ENCODE measurements at places on chromosomes 11 and 22. TPM values are rescaled to one million over a fixed set of nuclear protein-coding genes. Genes with fewer than 3 reads are reported as not detected.

DNA sequence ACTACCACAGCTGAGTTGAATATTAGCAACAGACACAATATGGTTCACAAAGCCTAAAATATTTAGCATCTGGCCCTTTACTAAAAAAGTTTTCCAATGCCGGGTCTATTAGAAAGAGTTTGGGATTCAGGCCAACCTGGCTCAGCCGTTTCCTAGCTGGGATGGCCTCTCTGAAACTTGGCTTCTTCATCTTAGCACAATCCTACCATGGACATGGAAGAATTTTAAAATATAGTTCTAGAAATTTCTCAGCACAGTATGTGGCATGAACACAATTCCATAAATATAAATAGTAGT, 103.8 kb downstream of the RRAS2 start:
- ATAC-seq = no peak

DNA sequence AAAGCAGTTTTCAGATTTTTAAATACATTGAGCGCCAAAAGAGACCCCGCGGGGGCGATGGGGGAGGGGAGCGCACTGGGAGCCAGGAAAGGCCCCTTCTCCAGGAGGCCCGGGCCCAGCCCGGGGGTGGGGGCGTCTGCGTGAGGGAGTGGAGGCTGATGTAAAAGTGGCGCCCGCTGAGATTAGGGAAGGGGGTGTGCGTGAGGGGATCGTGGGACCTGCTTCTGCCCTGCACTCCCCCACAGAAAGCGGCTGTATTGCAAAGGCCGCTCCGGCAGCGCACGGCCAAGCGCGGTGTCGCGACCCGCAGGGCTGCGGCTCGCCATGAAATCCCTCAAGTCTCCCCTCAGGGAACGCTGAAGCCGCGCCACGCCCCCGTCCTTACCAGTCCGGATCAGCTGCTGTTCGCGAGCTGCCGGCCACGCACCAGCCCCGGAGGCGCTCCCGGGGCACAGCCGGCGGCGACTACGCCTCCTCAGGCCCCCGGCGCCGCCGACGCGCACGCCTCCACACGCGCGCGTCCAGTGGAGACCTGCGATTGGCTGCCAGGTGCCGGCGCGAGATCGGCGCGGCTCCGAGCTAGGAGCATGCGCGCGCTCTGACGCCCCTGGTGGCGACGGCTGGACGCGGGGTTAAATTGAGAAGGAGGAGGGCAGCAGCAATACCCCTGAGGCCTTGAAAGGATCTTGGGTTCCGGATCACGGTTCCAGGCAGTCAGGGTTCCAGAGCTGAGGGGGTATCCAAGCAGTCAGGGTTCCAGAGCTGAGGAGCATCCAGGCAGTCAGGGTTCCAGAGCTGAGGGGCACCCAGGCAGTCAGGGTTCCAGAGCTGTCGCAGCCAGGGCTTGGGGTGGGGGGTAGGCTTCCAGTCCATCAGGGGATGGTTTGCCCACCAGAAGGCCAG, at the start of gene ZNF280B:
Gene ZNF280B (minus strand): TSS at position 469 of the 903 bp plus-strand sequence. CDS start 19,344 bp downstream, outside the sequence.
- ATAC-seq = peak; percentile 69

DNA sequence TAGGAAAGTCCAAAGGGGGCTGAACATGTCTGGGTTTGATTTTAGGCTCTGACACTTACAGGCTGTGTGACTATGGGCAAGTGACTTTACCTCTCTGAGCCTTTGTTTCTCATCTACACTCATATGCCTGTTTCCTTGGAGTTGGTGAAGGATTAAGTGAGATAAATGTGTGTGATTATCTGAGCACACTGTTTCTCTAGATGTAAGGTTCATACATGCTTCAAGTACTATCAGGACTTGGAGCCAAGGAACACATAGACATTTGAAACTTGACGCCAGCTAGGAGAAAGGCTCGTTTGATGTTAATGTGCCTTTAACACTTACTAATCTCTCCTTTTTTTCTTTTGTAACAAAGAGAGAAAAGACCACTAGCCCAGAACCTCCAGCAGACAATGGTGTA, 9.7 kb downstream of the CRYBB1 start:
- ATAC-seq = no peak

DNA sequence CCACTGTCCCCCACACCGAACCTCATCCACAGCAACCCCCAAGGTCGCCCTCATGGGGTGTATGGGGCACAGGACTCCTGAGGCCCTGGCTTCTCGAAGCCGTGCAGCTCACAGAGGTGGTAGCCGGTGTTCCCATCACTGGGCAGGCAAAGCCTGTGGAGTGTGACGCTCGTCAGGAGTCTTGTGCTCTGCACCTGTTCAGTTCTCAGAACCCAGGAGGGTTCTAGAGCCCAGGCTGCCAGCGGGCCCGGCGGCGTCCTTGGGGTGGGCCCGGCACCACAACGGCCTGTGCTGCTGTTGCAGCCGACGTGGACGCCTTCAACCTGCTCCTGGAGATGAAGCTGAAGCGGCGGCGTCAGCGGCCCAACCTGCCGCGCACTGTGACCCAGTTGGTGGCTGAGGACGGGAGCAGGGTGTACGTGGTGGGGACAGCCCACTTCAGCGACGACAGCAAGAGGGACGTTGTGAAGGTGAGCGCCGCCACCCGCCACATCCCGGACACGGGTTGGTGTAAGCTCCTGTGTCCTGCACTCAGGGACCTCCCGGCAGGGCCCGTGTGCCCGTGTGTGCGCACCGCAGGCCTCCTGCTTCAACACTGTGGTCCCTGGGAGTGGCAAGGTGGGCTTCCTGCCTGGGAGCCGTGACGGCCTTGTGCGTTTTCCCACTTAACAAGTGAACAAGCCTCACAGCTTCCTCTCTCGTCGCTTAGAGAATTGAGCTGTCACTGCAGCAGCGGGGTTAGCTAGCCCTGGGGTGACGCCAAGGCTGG, 6.6 kb upstream of the SELENOO start:
- ATAC-seq = no peak

GRCh38 chr22:39994566-39995392, at the start of gene FAM83F:
Gene FAM83F (plus strand): TSS chr22:39994954. CDS start chr22:39995043, 89 bp downstream.
- ATAC-seq = peak; percentile 79

- no peak for ATAC-seq
These were observed 156.8 kb downstream of the MYO18B start for GRCh38 chr22:25898707-25899365.

DNA sequence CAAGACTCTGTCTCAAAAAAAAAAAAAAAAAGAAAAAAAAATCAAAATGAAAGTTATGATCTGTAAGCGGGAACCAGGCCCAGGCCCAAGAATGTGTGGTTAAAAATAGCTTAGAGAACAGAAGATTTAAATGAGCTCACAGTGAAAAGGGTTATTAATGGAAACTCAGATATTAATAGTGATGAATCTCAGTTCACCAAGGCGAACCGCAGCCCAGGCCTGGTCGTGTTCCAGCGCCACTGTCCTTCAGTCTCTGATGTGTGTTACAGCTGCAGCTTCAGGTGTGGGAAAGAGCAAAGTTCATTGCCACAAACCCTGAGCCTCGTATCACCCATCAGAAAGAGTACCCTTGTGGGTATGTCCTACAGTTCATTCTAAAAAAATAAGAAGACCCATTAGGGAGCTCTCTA, 107.1 kb downstream of the GAB2 start:
- no peak for ATAC-seq

DNA sequence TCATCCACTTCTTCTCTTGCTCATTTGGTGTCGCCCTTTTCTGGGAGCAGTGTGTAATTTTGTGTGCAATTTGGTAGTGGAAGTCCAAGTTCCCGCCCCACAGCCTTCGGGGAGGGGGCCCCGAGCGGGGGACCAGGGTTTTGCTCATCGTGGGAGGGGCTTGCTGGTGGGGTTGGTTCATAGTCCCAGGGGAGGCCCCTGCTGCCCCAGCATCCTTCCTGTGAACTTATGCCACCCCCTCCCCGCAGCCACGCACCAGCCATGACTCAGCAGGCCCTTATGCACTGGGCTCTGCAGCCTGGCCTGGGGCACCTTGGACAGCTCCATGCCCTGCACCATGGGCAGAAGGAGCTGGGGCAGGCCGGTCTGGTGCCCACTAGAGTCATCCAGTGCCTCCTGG, 1183.6 kb downstream of the BRD1 start:
- ATAC-seq = no peak

DNA sequence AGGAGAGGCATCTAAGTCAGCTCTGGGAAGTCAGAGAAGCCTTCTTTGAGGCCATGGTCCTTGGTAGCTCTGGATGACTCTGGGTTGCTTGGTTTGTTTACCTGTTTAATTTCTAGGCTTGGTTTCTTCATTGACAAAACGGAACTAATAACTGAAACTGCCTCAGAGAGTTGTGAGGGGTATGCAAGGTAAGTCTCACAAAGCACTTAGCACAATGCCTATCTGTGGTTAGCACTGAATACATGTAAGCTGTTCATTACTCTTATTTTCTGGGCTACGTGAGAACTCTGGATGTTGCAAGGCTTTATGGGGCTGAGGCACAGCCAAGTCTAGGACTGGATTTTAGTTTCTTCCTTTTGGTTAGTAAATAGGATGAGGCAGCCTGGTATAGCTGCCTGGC, 225.8 kb upstream of the NCAM1 start:
- ATAC-seq = no peak

DNA sequence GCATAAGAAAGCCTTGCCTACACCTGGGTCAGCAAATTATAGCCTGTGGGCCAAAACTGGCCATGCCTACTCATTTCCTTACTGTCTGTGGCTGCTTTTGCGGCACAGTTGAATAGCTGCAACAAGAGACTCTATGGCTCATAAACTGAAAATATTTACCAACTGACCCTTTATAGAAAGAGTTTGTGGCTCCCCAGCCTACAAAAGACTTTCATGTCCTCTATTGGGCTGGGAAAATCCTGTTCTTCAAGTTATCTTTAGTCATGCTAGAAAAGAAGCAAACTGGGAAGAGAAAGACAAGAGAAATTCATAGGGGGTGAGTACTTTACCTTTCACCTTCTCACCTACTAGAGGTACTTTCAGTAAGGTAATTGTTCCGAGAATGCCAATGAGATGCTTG, 175.1 kb downstream of the SWAP70 start:
- ATAC-seq = no peak

Gene CRYBA4
- not detected for total RNA-seq

Gene FLRT1
- not detected for total RNA-seq

DNA sequence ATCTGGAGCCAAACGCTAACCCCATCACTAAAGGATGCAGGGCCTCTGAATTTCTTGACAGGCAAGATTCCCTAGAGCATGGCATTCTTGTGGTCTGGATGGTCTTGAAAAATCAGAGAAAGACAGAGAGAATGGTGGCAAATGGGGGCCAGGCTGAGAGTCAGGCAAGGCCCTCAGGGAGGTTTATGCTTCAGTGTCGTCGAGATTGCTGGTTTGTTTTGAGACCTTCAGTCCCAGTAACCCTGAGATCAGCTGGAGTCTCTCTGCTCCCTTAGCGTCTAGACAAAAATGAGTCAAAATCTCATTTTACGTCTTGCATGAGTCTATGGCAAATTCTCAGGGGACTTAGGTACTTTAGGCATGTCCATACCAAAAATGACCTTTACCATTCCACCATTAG, 539.3 kb downstream of the SOX6 start:
- no peak for ATAC-seq

Gene MCAM
- total RNA-seq = 25.0 TPM

- no peak for ATAC-seq
These were observed 32.3 kb downstream of the KCNA4 start for GRCh38 chr11:29984544-29984943.

DNA sequence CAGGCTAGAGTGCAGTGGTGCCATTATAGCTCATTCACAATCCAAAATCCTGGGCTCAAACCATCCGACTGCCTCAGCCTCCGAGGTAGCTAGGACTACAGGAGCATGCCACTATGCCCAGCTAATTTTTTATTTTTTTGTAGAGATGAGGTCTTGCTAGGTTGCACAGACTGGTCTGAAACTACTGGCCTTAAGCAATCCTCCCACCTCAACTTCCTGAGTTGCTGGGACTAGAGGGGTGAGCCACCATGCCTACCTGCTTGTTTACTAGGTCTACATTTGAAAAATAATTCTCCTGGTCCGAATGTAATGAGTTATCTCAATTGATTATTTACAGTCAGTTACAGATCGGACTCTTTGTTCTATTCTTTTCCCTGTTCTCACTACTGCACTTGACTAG, 22.0 kb downstream of the TAF1D start:
- ATAC-seq = no peak

DNA sequence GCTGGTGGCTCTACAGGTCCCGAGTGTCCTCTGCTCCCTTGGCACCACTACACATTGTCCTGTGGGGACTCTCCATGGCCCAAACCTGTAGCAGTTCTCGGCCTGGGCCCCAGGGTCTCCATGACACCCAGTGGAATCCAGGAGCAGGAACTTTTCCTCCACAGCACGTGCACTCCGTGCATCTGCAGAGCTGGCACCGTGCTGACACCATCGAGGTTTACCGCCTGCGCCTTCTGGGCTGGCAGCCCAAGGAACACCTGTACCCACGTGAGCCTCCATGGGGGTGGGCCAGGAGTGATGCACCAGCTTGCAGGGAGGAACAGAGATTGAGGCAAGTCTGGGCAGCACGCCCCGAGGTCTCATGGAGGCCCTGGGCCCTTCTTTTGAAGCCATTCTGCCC, 25.2 kb downstream of the TSPAN32 start:
- peak; percentile 55 for ATAC-seq

DNA sequence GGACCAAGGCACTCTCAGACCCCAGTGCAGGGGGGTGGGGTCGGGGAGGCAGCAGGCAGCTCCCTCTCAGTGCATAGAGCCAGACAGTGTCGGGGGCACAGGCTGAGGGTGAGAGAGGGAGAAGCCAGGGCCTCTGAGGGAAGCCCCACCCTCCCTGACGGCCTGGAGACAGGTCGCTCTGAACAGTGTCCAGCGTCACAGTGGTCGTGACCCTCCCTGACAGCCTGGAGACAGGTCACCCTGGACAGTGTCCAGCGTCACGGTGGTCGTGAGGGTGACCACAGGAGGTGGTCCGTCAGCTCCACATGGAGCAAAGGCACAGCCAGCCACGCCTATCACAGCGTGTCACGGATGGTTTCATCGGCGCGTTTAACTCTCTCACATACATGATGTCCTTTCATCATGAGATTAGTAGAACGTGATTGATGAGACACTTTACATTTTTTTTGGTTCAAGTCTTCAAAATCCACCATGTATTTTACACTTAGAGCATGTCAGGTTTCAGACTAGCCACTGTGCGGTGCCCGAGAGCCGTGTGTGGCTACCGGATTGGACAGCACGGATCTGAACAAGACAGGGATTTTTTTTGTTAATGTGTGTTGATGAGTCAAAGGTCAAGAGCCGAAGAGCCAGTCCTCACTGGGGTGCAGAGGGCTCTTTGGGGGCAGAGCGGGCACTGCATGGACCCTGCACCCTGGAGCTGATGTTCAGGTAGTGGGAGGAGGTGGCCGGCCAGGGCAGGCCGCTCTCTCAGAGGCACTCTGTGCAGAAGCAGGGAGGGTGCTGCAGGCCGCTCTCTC, 23.9 kb upstream of the PANX2 start:
- ATAC-seq = peak; percentile 32

DNA sequence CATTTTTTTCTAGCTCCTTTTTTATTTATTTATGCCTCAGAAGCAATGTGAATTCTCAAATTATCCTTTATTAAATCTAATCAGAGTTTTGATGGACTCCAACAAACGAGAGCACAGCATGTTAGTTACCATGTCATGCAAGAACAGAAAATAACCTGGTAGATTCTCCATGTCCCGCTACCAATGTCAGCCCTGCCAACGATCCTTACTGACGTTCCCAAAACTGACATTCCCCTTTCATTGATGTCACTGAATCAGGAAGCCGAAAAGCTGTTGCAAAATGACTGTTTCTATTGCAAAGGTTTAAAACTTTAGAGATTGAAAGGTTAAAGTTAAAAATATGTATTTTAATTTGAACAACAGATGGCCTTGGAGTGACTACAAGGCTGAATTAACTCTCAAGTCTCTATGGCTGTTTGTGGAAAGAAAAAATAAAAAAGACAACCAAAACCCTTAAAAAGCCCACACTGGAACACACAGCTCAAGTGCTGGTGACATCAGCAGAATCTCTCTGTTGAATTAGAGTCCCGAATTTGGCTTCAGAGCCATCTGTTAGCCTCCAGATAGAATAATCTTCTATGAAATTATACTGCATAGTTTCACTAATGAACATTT, 96.8 kb downstream of the BDNF start:
- ATAC-seq = no peak

Data from esophagus mucosa (tissue), 1 donor.